ENCODE measurements at places on chromosomes 13 and 19.

- DNase-seq, result no peak
Observed at GRCh38 chr19:41927497-41928192, 604 bp downstream of the ERFL start.

DNA sequence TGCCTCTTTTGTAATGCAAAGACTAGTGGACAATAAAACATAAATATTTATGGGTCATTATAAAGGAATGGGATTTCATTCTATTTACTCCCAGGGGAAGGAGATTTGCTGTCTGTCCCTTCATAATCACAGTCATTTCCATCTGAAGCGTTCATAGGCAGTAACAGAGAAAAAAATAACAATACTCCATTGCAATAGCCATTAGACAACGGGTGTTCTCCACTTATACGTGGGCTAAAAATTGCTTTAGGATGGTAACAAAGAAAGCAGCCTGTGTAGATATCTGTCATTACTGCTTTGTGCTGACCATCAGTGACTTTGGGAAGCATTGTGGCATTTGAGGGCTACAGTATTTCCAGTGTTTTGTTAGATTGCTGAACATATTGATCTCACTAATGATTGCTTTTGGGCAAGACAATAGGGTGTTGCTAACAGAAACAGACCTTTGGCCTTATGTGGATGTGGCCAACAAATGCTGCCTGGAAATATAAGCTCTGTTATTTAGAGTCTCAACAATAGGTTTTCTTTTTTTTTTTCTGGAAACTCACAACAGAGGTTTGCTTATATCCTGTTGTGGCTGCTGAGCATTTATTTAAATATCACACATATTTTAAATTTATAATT lies 355.2 kb downstream of the MTUS2 start:
- DNase-seq, result no peak

DNA sequence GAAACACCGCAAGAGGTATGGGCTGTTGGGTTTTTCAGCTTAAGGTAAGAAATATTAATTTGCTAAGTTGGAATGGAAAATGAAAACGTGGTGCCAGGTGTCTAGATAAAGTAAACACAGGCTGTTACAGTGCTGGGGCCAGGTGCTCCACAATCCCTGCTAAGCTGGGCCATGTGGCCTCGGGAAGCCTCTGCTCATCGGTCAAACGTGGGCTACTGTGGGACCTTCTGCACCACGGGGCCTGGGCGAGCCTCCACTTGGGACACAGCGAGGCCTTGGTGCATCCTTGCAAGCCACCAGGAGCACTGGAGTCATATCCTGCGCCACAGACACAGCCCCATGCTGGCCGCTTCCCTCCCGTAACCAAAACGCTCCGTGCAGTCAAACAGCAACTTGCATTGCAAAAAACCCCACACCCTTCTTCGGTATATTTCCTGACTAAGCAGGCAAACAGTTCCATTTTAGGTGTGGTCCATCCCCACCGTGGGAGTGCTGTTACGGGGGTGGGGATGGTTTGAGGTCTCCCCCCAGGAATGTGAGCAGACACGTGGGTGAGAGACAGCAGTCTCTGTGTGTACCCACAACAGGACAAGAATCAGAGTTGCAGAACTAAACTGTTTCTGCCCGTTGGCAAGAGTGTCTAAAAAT lies 96.3 kb upstream of the SOX1 start:
- no peak for DNase-seq

DNA sequence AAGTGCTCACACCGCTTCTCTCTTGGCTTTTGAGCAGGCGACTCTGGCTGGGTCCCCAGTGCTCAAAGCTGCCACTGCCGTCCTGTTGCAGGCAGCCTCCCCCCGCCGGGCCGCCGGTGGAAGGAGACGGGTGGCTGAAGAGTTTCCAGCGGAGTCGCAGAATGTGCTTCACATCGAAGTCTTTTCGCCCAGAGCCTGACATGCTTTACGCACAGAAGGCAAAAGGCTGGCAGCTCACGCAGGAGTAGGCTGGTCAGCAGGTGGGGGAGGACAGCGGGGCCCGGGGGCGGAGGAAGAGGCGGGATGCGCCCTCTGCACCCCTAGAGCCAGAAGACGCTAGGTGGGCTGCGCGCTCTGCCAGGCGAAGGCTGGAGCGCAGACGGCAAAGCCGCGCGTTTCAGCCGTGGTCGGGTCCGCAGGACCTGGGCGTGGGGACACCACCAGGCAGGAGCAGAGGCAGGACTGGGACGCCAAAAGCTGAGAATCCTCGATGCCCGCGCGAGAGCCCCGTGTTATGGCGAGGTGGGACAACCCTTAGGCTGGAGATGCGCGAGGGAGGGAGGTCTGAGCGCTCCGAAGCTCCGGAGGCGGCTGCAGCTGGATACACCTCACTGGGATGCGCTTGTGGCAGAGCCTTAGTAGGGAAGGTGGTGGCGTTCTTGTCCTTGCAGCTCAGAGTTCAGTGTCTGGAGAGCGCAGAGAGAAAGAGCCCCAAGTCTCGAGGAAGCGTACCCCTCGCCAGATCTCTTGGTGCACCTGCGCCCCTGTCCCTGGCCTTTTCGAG lies at the start of gene ATXN8OS:
Gene ATXN8OS, plus strand, starts transcription at position 329 of the 784 bp plus-strand sequence.
- no peak for DNase-seq

DNA sequence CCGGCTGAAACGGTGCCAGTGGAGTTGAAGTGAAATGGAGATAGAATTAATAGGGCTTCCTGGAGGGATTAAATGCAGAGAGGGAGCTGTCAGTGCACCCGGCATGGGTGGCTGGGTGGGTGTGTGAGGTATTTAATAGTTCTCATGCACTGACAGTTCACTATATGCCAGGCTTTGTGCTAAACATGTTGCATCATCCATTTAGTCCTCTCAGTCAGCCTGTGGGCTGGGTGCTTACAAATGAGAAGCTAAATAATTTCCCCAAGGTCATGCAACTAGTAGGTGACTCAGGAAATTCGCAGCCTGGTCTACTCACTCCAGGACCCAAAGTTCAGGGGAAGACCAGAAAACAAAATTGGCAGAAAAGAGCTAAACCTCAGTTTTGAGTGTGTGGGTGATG lies 63.5 kb upstream of the SPATA13 start:
- no peak for DNase-seq

GRCh38 chr13:67509018-67509417 lies 278.9 kb upstream of the PCDH9 start:
- DNase-seq, result no peak

GRCh38 chr13:47853236-47853635 lies 147.8 kb downstream of the SUCLA2 start:
- DNase-seq, result no peak

- DNase-seq, result no peak
Observed at GRCh38 chr13:73119612-73120011, 60.8 kb downstream of the KLF5 start.

DNA sequence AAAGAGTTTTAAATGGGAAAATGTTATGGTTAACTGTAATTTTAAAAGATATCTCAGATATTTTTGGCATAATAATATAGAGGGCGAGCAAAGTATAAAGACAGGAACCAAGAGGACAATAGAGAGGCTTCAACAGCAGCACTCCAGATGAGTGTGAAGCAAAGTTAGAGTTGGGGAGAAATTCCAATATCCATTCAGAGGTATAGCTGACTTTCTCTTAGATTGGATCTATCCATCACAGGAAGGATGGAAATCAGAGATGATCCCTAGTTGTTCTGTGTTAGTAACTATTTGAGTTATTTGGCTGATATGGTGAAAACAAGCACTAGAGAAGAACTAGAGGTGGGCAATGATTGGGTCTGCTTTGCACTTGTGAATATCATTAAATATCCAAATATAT lies 786.0 kb upstream of the KLHL1 start:
- DNase-seq, result no peak

- no peak for DNase-seq
Observed at GRCh38 chr19:10074153-10074552, 12.0 kb upstream of the SHFL start.

DNA sequence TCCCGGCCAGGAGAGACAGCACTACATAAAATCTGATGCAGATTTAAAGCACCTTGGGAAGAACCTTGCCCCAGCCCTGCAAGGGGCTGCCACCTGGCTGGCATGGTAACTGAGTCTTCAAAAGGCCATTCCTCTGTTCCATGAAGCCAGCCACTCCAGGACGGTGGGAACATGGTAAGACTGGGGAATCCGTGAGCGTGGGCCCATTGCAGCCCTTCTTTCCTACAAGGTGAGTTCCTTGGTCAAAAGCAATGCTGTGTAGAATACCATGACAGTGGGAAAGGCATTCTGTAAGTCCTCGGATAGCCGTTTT lies 121.3 kb downstream of the SOX1 start:
- no peak for DNase-seq

GRCh38 chr19:56119582-56119978 lies 1.5 kb downstream of the ZNF787 start:
- no peak for DNase-seq

DNA sequence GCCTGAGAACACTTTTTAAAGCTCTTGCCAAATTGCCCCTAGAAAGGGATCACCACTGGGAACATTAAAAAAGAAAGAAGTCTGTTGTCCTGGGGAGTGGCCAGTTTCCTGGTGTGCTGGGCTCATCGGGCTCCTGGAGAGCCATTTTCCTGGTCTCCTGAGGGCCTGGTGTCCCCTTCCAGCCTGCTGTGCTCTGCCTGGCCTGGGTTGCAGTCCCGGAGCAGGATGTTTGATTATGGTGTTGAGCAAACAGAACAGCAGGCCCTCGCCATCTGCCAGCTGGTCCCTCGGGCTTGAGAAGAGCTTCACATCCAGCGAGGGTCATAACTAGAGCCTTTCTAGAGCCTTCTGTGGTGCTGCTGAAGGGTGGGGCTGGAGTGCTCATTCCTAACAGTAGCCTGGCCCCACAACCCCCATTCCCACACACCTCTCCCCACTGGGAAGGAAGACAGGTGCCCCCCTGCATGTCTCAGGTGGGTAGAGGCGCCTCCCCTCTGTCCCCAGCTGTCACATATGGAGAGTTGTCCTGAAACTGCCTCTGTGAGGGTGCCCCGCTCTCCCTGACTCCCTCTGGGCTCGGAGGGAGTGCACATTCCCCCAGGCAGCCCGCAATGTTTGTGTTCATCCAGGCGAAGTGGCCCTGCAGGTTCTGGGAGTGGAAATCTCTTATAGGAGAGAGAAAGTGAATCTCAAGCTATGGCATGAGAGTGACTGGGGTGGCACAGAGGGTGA lies 151.1 kb downstream of the SIPA1L3 start:
- DNase-seq, result no peak

GRCh38 chr13:100753376-100753775 lies 78.8 kb upstream of the TMTC4 start:
- no peak for DNase-seq

GRCh38 chr13:97429681-97430081 lies 4.3 kb upstream of the RAP2A start:
- no peak for DNase-seq

- DNase-seq, result no peak
Observed at GRCh38 chr19:13461536-13461935, 44.7 kb downstream of the CACNA1A start.

DNA sequence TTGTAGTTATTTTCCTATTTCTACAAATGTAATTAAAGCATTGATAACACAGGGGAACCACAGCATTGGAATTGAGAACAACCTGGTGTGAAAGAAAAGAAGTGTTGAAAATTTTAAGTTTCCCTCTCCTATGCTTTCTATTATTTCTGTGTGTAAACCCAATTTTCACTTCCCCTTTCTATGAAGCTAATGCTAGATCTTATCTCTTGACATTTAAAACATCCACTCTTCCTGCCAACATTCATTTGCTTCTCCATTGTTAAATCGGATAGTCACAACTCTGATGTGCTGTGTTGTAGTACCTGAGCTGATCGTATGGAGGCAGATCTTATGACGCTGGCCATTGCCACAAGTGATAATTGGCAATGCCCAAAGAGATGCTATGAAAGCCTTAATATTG lies 203.0 kb downstream of the ITGBL1 start:
- no peak for DNase-seq

- DNase-seq, result no peak
Observed at GRCh38 chr19:41226874-41227390, 7.9 kb downstream of the AXL start.

GRCh38 chr19:19335408-19336158 lies 15.0 kb downstream of the MAU2 start:
- no peak for DNase-seq

- DNase-seq, result no peak
Observed at GRCh38 chr19:33114312-33114711, 17.6 kb upstream of the WDR88 start.

- no peak for DNase-seq
Observed at GRCh38 chr19:29404951-29405727, 120.7 kb upstream of the VSTM2B start.

DNA sequence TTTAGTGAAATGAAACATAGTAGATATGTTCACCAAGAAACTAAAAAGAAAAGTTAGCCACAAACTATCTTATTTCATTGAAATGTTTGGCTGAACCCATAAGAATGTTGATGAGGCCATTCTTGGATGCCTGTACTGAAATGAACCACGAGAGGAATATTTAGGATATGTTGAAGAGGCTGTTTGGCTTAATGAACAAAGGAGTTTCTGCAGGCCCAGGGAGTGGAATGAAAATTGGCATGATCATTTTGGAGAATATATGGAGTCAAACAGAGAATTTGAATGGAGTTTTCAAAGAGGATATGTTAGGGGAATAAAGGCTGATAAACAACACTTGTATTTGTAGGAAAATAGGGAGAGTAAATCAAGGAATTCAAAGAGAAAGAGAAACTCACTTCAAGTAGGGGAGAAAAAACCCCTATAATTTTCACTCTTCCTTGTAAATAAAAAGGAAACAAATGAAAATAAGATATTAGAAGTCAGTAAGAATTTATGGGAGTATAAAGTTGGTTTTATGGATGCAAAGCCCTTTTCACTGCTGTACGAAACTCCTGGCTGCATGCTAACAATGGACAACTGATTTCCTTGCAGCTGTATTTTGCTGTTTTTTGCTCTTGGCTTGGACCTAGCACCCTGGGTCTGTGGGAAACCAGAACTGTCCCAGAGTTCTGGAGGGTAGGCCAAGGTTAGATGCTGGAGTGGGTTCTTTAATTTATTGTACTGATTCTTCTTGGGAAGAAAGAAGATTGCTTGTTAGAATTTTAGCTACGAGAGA lies 36.5 kb downstream of the KL start:
- DNase-seq, result no peak

GRCh38 chr13:46571189-46571908 lies 18.4 kb downstream of the LRCH1 start:
- DNase-seq, result no peak

- DNase-seq, result no peak
Observed at GRCh38 chr13:31310786-31311185, 111.0 kb downstream of the B3GLCT start.

GRCh38 chr19:29385191-29385795 lies 140.5 kb upstream of the VSTM2B start:
- DNase-seq, result no peak

- DNase-seq, result no peak
Observed at GRCh38 chr19:46192992-46193650, 36.4 kb upstream of the IGFL1 start.

GRCh38 chr13:91303031-91303430 lies 44.5 kb upstream of the MIR17HG start:
- no peak for DNase-seq

All from stimulated activated CD8-positive, alpha-beta memory T cell treated with anti-CD3 and anti-CD28 coated beads, Interleukin-2, amount 100 ng/mL, for 1 hour (primary cell).